NCI-H345 (cell line): ENCODE measurements at places on chromosomes 5 and 9.

DNA sequence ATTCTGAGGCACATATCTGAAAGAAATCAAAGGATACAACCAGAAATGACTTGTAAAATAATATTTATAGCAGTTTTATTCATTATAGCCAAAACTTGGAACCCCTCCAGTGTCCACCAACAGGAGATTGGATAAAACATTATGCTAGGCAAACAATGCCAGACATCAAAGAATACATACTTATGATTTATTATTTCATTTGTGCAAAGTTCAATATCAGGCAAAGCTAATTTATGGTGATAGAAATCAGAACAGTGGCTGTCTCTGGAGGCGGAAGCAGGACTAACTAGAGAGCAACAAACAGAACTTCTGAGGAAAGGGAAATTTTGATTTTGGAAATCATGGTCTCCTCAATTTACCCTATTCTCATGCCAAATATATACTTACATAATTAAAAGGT lies 193.1 kb downstream of the ICE1 start:
- DNase-seq = no peak

GRCh38 chr9:18761742-18762300 lies 271.2 kb downstream of the SAXO1 start:
- DNase-seq = peak; percentile 43

DNA sequence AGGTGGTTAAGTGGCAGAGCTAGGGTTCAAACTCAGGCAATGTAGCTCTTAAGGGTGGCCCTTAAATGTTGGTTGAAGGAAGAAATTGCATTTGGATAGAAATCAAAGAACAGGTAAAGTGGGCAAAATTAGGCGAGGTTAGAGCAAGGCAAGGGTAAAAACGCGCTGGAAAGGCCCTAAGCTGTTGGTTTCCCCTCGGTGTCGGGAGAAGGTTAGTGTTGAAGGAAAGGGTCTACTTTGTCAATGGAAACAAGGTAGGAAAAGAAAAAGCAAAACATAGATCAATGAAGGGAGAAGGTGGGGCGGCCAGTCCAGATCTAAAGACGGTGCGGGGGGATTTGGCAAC lies 431 bp downstream of the FASTKD3 start:
- no peak for DNase-seq

GRCh38 chr5:81783401-81783800 lies 32.5 kb upstream of the SSBP2 start:
- DNase-seq = no peak

DNA sequence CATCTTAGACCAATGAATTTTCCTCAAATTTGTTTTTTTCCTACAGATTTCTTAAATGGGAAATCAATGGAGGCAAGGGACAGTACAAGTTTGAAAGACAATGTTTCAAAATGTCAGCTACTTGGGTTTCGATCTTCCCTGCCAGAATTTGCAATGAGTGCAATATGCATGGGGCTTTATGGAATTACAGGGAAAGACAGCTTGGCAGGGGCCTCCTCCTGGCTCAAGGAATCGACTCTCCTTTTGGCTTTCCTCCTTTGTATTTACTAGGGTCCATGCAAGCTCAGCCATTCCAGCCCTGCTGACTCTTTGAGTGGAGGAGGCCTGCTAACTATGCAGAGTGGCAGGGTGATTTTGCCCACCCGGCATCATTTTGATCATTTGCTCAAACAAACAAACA lies 63.2 kb downstream of the MED27 start:
- DNase-seq = no peak

GRCh38 chr9:136345281-136346156 lies 18.0 kb downstream of the DNLZ start:
- no peak for DNase-seq

DNA sequence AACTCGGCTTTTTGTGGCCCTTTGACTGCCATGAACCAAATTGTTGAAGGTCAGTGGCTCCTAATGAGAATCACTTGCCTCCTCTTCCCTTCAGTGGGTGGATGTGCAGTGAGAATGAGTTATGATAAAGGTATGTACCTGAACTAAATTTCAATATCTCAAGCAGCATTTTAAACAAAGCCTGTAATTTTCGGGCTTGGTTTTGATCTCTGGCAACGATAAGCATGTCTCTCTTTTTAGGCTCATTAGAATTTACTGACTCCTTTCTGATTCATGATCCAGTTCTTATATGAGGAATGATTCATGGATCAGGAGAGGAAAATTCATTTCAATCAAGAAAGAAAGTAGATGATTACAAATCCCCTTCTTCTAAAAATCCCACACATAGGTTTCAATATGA lies 305.5 kb downstream of the ARRDC3 start:
- DNase-seq = no peak

DNA sequence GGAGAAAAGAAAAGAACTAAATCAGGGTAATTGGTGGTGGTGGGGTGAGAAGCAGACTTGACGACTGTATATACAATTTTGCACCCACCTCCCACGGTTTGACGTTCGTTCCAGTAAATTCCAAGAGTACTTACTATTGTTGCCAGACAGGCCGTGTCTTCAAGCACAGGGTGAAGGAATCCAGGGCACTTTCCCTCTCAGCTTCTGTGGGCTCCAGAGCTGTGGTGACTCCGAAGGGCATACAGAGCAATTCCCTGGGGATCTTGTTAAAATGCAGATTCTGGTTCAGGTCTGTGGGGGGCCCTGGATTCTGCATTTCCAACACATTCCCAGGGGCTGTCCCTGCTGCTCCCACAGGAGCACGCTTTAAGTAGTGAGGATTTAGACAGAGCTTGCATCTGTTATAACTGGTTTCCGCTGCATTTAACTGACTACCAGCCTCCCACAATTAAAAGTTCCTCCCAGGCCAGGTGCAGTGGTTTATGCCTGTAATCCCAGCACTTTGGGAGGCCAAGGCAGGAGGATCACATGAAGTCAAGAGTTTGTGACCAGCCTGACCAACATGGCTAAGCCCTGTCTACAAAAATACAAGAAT lies 49.3 kb upstream of the FANCC start:
- DNase-seq = no peak

DNA sequence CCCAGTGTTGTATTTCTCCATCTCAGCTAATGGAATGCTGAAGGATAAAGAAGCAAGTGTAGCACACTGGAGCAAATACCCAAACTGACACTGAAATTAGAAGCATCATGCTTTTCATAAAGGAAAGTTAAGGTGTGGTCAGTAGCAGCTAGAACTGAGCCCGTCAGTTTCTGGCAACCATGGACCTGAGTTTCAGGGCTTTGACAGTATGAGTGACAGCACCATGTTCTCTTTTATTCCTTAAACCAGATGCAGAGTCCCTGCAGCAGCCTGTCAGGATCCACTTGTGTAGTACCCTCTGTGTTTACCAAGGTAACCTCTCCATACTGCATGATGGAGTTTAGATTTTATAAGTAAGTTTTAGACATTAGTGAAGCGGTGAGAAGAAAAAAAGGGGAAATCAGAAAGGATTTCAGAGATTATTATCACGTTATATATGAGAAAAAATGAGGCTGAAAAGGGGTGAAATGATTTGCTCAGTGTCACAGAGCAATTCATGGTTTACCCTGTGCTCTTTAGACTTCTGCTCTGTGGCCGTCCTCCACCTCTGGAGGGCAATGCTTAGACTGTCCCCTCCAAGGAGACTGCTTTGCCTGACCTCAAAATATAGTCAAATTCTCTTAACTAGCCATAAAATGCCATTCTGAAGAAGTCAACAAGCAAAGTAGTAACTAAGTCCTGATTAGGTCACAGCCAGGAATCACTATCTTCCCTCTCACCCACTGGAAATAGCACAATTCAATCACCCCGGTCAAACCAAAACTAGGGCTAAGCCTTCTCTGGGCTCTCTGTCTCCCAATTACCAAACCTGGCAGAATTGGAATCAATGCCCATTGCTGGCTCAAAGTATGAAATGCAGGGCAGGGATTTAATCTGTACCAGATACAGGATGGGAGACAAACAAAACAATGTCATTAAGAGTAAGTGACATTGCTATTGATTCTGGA lies 10.5 kb upstream of the MYOT start:
- no peak for DNase-seq

DNA sequence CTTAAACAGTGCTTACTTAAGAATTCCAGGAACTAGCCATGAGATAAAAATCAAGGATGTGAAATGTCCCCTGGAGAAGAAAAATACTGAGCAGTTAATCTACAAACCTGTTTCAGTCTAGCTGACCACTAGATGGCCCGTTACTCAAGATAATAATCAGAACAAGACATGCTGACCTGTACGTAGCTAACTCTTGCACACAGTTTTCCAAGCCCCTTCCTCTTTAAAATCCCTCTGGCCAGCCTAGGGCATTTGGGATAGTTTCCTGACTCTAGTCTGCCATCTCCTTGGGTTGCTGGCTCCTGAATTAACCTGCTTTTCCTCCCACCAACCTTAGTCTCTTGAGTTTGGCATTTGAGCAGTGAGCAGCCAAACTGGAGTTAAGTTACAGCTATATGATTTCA lies 59.2 kb upstream of the TRAF1 start:
- DNase-seq = peak; percentile 32

GRCh38 chr5:142547445-142548380 lies 138.2 kb downstream of the FGF1 start:
- no peak for DNase-seq

- DNase-seq = no peak
Measured at GRCh38 chr5:172830876-172831662, 3.0 kb upstream of the ERGIC1 start.
